Bronchial epithelial cell (primary cell): ENCODE measurements at places on chromosomes 13 and 19.

GRCh38 chr13:38421590-38422560 is 72.2 kb downstream of the UFM1 start:
- DNase-seq = no peak

DNA sequence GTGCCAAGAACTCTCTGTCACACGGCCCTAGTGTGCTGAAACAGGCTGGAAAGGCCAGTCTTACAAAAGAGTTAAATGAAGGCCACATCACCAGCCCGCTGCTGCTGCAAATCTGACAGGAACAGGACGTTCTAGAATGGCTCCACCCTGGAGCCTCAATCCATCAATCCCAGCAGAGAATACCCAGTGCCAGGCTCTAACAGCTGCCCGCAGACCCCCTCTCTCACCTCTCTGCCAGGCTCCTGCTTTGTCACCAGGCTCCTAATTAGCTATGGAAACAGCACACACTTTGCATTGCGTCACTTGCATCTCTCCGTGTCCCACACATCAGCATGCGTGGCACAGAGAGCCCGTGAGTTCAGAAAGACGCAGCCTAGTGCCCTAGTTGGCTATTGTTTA is 314.1 kb downstream of the FOXO1 start:
- DNase-seq = no peak

DNA sequence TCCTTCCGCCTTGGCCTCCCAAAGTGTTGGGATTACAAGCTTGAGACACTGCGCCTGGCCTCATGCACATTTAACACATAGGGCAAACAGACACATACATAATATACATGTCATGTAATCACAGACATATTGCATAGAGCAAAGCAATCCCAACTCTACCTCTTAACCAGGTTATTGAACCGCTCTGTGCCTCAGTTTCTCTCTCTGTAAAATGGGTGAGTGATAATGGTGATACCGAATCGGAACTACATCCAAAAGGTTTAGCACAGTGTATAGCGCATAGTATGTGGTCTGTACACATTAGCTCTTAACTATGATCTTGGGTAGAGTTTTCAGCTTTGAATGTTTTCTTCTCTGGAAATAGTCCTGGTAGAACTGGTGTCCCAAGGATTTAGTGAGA is 4.8 kb downstream of the CAPNS1 start:
- no peak for DNase-seq

GRCh38 chr13:85314686-85315085 is 484.5 kb downstream of the SLITRK6 start:
- no peak for DNase-seq

- DNase-seq = no peak
Observed at GRCh38 chr13:51760592-51760991, 43.4 kb downstream of the DHRS12 start.

DNA sequence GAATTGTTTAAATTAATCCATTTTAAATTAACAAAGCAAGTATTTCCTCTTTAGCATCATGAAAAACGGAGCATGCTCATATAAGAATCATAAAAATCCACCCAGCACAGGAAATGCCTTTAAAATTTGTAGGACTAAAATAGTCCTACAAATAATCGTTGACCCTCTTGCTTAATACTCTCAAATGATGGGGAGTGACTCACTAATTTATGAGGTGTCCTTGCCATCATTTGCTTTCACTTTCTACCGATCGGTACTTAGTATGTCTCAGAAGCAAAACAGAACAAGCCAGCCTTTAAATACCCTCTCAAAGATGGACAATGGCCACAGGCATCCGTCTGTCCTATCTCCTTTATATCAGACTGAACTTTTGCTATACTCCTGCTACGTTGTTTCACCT is 97.2 kb downstream of the SUCLA2 start:
- DNase-seq = peak; percentile 16

DNA sequence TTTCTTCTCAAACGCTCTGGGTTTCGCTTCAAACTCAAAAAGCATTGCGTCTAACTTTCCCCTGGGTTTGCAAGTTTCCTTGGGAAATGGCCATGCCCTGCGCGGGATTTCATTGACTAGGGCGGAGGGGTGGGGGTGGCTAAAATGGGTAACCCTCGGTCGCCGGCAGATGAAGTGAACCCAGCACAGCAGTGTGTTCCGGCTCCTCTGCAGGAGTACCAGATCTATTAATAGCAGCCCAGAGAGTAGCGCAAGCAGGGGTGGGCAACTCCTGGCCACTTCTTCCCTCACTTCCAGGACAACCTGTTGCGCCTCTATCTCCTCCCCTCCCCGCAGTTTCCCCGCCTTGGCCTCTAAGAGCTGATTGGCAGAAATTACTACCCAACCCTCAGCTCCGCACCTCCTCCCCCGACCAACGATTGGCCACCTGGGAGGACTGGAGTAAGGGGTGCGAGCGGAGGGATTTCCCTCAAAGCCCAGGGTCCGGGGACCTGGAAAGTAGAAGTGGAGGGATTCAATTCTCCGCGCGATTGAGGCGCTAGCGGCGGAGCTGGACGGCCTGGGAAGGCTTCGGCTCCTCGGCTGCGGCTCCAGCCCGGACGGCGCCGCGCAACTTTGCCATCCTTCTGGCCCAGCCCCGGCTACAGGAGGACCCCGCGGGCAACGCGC is at the start of gene FREM2:
Gene FREM2 (plus strand): TSS at position 501 of the 669 bp plus-strand sequence. CDS start 268 bp downstream, outside the sequence.
- DNase-seq = peak; percentile 53
